ENCODE measurements at places on chromosomes 7 and 10. TPM values are rescaled to one million over a fixed set of nuclear protein-coding genes. Genes with fewer than 3 reads are reported as not detected.

The AKR1D1 gene
- not detected for total RNA-seq

The HHEX gene
- 6.7 TPM for total RNA-seq

The CPXM2 gene
- 12.3 TPM for total RNA-seq

The SEMA3C gene
- total RNA-seq: 570 TPM

The MAGI2 gene
- 37.4 TPM for total RNA-seq

The TMEM229A gene
- total RNA-seq: 2.0 TPM

The MYL10 gene
- total RNA-seq: 0.63 TPM

The GOLGA7B gene
- total RNA-seq: 0.11 TPM

The SSC4D gene
- total RNA-seq: 0.37 TPM

The HYAL4 gene
- total RNA-seq: not detected

The VSTM2A gene
- 19.9 TPM for total RNA-seq

The CLDN12 gene
- 39.8 TPM for total RNA-seq

The SLC25A13 gene
- total RNA-seq: 30.5 TPM

The RSPH10B2 gene
- 0.53 TPM for total RNA-seq

The PLXNA4 gene
- 6.5 TPM for total RNA-seq

The AP4M1 gene
- total RNA-seq: 13.9 TPM

The TIAL1 gene
- 167 TPM for total RNA-seq

The ERVW-1 gene
- not detected for total RNA-seq

The ENTPD7 gene
- 26.2 TPM for total RNA-seq

The LARP4B gene
- 28.4 TPM for total RNA-seq

The CRYGN gene
- 0.16 TPM for total RNA-seq

The TLX1 gene
- not detected for total RNA-seq

The STK32C gene
- 4.8 TPM for total RNA-seq

The OR2A2 gene
- total RNA-seq: not detected

The ABCB1 gene
- 2.4 TPM for total RNA-seq

The FAM25A gene
- not detected for total RNA-seq

The AOC1 gene
- total RNA-seq: 0.32 TPM

The WDR86 gene
- 6.8 TPM for total RNA-seq

The ICA1 gene
- 32.8 TPM for total RNA-seq

The LRRC18 gene
- 0.32 TPM for total RNA-seq

The GPC2 gene
- total RNA-seq: 3.7 TPM

The PRLHR gene
- 0.48 TPM for total RNA-seq

The MRC1 gene
- total RNA-seq: 41.2 TPM

The SPAM1 gene
- total RNA-seq: not detected

The OIT3 gene
- total RNA-seq: 2.3 TPM

The C7orf57 gene
- total RNA-seq: 0.21 TPM

The WEE2 gene
- 0.42 TPM for total RNA-seq

The GSTO2 gene
- total RNA-seq: 6.5 TPM

The ATOH7 gene
- not detected for total RNA-seq

The SDK1 gene
- 15.1 TPM for total RNA-seq

The FIGNL1 gene
- 31.6 TPM for total RNA-seq

The ZC3HAV1L gene
- total RNA-seq: 37.4 TPM

Data from urinary bladder (tissue), 4 donors.